ENCODE measurements at places on chromosomes 16 and 17.

DNA sequence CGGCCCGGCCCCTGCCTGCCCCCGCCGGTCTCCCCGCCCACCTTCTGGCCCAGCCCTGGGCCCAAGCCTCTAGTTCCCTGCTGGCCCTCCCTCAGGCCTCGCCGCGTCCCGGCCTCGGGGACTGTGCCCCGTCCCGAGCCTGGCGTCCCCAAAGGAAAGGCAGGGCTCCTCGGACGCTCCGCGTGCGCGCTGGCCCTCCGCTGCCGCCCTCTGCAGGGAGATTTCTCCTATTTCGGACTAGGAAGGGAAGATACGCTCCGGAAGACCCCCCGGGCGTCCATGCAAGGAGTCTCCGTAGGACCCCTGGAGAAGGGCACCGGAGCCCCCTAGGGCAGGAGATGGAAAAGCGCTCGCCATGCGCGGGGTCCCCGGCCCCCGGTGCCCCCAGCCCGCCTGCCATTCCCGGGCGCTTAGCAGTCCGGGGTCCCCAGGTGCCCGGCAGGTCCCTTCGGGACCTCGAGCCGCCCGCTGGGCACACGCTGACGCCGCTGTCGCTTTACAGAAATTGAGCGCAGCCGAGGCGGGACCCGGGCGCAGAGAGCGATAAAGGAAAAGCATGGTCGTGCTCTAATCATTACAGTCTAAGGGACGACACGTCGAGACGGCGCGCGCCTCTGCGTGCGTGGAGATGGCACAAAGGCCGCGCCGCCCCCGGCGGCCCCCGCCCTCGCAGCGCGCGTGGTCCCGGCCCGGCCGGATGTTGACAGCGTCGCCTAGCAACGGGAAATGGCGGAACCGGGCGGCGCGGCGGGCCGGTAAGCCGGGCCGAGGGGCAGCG, at the start of gene CCDC40:
TSS of gene CCDC40 (plus strand) at position 706 of the 778 bp plus-strand sequence. CDS start at position 727, 21 bp downstream.
- DNase-seq: peak; percentile 94

DNA sequence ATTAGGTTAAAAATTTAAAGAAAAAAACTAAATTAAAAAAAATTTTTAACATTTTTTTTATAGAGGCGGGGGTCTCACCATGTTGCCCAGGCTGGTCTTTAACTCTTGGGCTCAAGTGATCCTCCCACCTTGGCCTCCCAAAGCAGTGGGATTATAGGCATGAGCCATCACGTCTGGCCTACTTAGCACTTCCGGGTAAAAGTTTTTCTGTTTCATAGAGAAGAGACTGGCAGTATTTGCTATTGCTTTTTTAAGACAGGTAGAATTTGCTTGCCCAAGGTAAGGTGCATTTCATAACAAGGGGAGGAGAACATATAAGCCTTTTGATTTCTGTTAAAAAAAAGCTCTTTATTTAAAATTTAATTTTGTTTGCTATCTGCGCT, 12.0 kb upstream of the HAPSTR1 start:
- no peak for DNase-seq

DNA sequence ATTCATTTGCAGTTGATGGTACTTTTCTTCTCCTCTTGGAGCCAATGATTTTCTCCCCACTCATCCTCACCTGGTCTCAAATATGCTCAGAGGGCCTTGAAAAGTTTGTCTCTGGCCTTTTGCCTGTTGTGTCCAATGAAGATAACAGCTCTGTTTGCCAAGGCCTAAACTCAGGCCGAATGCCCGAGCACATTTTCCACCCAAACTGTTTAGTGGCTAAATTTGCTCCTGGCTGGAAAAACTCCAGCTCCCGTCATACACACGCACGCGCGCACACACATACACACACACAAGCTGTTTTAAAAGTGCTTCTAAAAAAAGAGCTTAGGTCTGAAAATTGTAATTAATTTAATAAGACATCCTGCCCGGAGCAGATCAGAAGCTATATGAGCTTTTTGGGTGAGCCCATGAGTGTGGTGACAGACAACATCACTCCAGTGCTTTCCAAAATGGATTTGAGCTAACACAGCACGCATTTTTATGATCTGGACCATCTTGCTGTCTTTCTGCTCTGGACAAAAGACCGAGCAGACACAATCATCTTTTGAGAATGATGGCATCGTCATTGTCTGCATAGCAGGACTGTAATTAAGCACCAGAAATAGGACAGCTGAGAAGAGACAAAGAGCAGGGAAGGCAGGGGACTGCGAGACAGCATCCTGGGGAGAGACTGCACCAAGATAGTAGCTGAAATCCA, 48.9 kb downstream of the IRX6 start:
- DNase-seq: peak; percentile 78

GRCh38 chr16:74298104-74298503, 1.5 kb downstream of the PSMD7 start:
- DNase-seq: no peak

DNA sequence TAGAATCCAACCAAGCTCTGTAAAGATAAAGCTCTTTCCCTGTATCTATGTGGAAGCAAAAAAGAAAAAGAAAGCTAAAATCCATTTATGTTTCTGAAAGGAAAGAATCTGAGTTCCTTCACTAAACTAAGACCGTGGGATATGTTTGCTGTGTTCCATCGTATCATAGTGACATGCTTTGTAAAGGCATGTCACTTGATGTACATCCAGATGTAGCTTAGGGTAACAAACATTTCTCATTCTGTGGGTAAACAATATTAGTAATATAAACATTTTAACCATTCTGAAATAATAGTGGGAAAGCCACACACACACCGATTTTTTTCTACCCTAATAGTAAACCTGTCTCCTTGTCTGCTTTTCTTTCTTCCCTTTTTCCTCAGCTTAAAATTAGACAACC, 78.1 kb downstream of the TUBD1 start:
- DNase-seq: no peak

DNA sequence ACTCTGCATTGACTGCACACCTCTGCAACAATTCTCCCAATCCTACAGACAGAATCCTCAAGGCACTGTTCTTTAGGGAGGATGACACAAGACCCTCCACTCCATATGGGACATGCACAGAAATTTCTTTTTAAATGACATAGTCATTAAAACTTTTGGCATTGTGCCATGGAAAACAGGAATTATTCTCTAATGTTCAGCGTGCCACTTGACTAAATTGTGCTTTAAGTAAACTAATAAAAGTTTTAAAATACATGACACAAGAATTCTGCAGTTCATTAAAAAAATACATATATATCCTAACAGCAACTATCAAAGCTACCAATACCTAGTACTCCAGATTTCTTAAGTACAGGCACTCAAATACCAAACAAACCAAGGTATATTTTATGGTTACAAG, 16.0 kb downstream of the CEP112 start:
- no peak for DNase-seq

DNA sequence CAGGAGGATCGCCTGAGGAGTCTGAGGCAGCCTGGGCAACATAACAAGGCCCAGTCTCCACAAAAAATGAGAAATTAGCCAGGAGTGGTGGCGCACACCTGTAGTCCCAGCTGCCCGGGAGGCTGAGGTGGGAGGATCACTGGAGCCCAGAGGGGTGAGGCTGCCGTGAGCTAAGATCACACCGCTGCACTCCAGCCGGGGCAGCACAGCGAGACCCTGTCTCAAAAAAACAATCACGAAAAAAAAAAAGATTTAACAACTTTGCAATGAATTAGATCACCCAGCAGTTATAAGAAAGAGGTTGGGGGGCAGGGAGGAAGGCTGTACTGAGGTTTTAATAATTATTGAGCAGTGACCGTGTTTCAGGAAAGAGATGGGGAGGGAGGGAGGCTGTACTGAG, 49.4 kb downstream of the RPH3AL start:
- peak; percentile 62 for DNase-seq

GRCh38 chr16:82735186-82735585, 108.4 kb downstream of the CDH13 start:
- no peak for DNase-seq

DNA sequence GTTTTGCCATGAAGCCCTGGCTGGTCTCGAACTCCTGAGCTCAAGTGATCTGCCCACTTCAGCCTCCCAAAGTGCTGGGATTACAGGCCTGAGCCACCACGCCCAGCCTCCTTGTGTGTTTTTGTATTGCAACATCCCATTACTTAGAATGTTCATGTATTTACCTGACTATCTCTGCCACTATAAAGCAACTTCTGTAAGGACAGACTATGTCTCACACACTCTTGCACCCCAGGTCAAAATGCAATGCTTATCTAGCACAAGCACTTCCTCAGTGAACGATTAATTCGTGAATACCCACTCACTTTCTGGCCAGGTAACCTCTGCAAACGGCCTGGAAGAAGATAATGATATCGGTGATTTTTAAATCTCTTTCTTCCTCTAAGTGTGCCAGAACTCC, 82.6 kb downstream of the NDEL1 start:
- DNase-seq: no peak

GRCh38 chr17:22278302-22279275, 586.3 kb downstream of the KCNJ18 start:
- no peak for DNase-seq

DNA sequence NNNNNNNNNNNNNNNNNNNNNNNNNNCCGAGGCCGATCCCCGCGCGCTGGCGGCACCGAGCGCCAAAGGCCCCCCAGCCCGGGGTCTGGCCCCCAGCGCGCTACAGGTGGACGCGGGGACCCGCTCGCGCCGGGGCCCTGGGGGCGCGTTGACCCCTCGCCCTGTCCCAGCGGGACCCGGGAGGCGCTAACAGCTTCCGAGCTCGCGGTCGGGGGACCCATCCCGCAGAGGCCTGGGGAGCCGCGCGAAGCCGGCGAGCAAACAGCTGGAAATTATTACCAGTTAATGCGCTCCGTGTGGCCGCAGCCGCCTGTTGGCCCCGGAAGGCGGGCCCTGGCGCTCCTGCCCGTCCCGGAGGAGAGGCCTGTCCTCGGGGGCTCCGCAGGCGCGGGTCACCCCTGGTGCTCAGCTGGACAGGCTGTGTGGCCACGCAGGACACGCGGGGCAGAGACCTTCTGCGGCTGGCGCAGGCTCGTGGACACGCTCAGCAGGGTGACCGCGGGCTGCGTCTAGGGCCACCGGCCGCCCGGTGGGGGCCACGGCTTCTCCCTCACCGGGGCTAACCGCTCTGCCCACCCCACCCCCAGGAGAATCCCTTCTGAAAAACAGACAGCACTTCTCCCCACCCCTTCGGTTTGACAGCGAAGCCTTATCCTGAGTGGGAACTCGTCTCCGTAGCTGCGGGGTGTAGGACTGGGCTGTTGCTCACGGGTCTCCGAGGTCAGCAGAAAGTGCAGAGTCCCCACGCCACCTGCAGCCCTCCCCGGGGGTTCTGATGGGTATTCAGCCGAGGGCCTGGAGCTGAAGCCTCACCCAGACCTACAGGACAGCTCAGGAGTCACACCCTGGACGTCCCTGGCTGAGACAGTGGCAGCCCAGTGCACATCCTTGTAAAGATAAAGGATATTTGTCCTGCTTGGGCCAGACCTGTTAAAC, 138.7 kb upstream of the RPH3AL start:
- DNase-seq: peak; percentile 92

- no peak for DNase-seq
Measured at GRCh38 chr17:8873801-8874715, 6.6 kb upstream of the PIK3R6 start.

DNA sequence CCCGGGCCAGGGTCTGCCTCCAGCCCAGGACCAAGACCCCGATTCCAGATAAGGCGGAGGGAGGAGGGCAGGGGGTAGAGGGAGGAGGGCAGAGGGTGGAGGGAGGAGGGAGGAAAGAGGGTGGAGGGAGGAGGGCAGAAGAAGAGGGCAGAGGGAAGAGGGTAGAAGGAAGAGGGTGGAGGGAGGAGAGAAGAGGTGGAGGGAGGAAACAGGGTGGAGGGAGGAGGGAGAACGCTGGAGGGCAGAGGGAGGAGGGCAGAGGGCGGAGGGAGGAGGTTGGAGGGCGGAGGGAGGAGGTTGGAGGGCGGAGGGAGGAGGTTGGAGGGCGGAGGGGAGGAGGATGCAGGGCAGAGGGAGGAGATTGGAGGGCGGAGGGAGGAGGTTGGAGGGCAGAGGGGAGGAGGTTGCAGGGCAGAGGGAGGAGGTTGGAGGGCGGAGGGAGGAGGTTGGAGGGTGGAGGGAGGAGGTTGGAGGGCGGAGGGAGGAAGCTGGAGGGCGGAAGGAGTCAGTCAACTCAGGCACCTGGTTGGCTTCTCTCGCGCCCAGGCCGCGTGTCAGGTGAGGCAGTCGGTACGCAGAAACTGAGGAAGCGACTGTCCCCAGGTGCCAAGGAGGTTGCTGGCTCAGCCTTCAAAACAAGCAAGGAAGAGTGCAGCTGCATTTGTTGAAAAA, 65.2 kb downstream of the KLHDC4 start:
- DNase-seq: no peak

DNA sequence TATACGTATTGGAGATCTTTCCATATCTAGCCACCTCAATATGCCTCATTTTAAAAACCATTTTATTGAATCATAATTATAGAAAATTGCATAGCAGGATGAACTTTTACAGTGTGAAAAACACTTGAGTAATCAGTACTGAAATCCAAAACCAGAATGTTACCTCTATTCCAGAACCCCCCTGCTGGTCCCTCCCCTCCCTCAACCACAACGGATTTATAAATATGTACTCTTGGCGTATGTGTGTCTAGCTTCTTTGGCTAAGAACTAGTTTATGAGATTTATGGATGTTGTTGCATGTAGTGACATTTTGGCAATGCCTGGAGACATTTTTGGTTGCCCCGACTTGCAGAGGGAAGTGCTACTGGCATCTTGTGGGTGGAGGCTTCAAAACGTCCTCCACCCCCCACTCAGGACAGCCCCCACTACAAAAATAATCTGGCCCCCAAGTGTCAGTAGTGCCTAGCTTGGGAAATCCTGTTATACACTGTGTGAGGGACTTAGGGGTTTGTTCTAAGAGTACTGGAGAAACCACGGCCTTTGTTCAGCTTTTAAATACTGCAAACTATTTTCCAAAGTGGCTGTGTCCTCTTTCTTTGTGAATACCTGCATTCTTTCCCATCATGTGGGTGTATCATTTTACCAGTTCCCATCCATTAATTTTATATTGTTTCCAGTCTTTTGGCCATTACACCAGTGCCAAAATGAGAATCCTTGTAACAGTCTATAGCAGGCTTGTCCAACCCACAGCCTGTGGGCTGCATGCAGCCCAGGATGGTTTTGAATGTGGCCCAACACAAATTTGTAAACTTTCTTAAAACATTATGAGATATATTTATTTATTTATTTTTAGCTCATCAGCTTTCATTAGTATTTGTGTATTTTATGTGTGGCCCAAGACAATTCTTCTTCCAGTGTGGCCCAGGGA, 23.7 kb downstream of the ITPRIPL2 start:
- no peak for DNase-seq

GRCh38 chr17:18950944-18951905, 740 bp upstream of the SLC5A10 start:
- no peak for DNase-seq

GRCh38 chr17:46046957-46047356, 47.9 kb downstream of the STH start:
- no peak for DNase-seq

Data from eye (tissue), 1 donor.